ENCODE measurements at places on chromosomes 3 and 15.

GRCh38 chr3:152786977-152787681 is 47.8 kb upstream of the P2RY1 start:
- DNase-seq = no peak

DNA sequence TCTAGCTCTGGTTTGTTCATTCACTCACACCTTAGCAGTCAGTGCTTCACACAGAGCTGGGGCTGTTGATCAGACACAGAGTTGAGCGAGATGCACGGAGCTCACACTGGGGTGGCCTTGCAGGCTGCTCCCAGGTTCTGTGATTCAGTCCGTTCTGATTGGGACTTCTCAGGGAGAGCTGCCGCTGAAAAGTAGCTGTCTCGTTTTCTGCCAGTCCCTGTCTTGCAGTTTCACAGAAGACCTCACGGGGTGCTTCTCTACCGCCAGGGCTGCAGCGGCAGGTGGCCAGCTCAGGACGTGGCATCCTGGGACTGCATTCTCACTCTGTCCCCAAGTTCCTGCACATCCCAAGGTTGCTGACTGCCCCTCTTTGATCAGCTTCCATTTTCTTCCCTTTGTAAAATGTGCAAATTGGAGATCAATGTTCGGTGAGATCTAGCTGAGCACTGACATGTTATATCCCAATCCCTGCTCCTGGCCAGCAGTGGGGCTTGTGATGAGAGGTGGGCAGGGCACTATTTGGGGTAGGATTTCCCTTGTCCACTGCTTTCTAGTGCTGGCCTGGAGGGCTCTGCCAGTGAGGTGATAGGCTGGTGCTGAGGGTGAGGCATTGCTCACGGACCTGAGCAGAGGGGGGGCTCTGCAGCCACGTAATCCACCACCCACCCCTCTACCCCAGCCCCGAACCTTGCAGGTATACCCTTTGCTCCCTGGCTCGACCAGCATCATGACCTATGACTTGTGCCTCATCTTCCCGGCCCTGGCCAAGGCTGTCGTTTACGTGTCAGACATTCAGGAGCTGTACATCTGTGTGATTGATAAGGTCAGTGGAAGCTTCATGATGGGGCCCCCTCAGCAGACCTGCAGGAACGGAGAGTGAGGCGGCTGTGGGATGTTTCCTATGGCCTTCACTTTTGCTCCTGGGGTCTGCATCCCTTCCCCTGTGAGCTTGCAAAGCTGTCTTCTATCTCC is 5.3 kb upstream of the TXNRD3 start:
- DNase-seq = no peak

GRCh38 chr3:46923559-46924350 is 46.2 kb downstream of the PTH1R start:
- DNase-seq = no peak

- no peak for DNase-seq
Observed at GRCh38 chr3:4907643-4908432, 71.4 kb upstream of the BHLHE40 start.

DNA sequence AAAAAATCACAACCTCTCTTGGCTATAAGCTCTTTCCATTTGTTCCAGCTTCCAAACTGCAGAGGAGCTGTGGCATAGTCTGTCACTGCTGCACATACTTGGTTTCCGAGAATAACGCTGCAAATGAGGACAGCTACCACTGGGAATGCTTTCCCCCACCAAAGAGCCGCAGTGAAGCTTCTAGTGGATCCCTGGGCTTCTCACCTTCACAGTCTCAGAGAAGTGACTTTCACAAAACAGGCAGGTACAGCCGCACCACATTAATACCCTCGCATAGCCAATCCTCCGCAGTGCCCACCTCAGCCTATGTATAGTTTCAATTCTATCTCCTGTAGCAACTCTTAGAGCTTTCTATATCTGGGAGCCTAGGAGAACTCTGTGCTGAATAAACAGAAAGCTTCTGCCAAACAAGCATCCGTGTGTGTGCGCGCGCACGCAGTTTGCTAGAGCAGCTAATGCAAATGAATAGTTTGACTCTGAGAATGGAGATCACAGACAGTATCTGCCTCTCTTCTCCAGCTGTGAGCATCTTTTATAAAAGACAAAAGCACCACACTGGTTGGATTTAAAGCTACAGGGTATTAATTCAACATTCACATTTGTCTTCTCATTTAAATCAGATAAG is 81.9 kb upstream of the PLXND1 start:
- peak; percentile 89 for DNase-seq

- DNase-seq = no peak
Observed at GRCh38 chr3:102686792-102687191, 252.0 kb downstream of the ZPLD1 start.

GRCh38 chr3:8336456-8336855 is 165.2 kb upstream of the LMCD1 start:
- DNase-seq = no peak

DNA sequence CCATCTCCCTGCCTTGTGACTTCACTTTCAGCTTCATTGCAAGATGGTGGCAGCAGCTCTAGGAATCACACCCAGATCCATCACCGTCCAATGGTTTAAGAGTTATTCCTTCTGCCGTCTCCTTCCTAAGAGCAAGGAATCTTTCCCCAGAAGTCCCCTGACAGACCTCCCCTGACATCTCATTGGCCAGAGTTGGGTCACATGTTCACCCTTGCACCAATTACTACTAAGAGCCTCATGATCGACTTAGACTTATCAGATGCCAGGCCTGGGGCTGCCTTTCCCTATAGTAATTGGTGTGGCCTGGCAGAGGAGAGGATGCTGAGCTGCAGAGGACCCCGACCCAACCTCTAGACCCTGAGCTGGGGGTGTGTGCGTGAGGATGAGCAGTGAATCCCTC is 31.8 kb upstream of the RASGRF1 start:
- DNase-seq = no peak

DNA sequence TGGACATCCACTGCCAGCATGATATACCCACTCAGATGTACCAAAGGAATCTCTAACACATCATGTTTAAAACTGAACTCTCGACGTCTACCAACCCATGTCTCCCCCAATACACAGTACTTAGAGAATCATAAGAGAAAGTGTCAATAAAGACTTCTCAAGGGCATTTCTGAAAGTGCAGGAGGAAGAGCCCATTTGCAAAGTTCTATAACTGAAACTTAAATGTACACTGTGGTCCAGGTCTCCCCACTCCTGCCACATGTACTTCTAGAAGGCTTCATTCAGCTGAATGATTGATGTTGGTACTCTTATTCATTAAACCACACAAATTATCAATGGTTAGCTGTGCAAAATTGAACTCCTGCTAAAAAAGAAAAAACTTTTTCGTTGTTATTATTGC is 31.8 kb downstream of the HERC1 start:
- no peak for DNase-seq

DNA sequence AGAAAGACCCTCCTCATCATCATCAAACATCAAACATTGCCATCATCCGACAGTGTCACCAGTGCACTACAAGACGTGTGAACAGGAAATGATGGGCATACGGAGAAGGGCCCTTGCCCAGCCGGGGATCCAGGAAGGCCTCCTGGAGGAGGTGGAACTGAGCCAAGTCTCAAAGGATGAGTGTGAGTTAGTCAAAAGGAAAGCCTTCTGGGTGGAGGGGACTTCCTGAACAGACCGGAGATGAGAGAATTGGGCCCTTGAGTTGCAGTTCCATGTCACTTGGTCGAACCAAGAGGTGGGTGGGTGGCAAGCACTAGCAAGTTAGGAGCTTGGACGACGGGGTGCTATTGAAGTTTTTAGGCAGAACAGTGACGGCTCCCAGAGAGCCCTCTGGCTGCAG is 8.5 kb downstream of the SEMA4B start:
- no peak for DNase-seq

- no peak for DNase-seq
Observed at GRCh38 chr3:138336454-138336999, 6.9 kb upstream of the NME9 start.

- DNase-seq = no peak
Observed at GRCh38 chr3:21290557-21290956, 460.5 kb downstream of the ZNF385D start.

- no peak for DNase-seq
Observed at GRCh38 chr3:15470849-15471248, 43.5 kb downstream of the EAF1 start.

GRCh38 chr3:128506754-128507153 is 13.8 kb upstream of the GATA2 start:
- no peak for DNase-seq

DNA sequence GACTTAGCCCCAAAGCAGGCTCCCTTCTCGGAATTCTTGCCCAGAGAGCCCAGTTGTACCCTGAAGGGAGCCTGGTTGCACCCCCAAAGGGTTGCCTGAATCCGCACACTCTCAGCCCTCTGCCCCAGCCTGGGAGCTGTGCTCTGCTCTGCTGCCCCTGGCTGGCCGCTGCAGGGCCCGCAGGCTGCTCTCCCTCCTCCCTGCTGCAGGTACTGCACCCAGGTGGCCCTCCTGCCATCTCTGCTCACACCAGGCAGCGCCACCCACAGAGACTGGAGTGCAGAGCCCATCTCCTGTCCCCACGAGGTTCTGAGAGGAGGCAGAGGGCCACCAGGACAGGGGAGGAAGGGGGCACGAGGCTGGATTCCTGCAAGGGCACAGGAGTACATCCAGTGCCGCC is 134.2 kb upstream of the NSMCE3 start:
- no peak for DNase-seq

DNA sequence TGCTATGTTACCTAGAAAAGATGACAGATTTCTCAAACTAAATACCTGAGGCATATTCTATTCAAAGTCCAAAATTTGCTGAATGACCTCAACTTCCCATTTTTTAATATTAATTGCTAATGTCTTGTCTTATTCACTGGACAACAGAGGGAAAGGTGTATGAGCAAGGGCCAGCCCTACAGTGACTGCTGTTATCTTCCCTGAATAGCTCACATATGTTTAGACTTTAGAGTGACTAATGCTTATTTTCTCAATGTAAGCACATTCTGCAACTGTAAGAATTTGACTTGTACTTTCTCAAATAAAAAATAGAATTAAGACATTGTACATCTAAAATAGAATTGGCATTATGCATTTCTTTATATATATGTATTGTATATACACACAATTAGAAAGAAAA is 26.5 kb upstream of the AADACL2 start:
- no peak for DNase-seq

DNA sequence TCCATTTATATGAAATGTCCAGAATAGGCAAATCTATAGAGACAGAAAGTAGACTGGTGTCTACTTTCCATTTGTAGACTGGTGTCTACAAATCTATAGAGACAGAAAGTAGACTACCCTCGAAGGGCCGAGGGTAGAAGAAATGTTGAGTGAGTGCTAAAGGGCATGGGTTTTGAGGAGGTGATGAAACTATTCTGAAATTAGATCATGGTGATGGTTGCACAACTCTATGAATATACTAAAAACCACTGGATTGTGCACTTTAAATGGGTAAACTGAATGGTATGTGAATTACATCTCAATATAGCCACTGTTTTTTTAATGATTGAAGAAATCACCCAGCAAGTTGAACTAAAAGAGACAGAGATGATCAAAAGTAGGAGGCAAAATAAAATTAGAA is 27.9 kb downstream of the TP53BP1 start:
- DNase-seq = no peak

DNA sequence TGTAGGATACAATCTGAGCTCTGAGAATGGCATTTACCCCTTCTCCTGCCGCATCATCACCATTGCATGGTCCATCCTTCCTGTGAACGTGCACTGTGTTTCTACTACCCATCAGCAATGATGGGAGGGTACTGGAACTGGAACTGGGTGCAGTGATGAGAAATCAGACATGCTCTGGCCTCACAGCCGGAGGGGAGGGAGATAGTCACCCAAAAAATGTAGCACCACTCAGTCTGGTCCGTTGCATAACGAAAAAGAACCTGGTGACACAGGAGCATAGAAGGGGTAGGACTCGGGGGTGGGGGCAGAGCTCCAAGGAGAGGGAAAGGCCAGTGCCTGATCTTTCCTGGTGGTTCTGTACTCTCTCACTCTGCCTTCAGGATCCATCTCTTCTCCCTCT is 205.0 kb downstream of the RPLP1 start:
- no peak for DNase-seq

DNA sequence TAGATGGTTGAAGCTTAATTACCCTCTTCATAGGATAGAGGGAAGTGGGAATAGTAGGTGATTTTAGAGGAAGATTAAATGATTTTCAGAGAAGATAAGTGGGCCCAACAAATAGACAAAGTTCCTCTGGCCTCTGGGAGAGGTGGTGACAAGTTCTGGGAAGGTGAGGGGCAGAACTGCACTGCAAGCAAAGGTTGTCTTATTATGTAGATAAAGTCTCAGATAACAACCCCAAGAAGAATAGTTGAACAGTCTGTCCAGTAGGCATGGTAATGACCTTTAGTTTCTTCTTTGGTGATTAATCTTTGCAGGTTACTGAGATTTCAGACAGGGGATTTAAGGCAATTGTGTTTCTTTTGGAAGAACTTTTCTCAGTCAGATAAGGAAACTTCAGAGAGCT is 439.1 kb downstream of the ROBO2 start:
- DNase-seq = no peak

- DNase-seq = no peak
Observed at GRCh38 chr3:67460841-67461510, 193.4 kb downstream of the SUCLG2 start.

DNA sequence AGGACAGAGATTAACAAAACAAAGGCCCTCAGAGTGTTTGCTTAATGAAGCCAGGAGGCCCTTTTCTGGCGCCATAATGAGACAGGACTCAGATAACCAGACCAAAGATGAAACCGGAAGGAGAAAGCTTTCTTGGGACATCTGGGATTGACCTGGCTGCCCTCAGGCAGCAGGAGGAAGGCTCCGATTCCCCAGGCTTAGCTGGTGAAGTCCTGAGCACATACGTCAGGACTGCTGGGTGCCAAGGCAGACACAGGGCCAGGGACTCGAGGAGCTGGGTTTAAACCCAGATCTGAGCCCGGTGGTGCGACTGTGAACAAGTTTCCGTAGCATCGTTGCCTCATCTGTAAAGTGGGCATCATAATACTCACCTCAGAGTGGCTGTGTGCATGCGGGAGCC is 36.7 kb upstream of the HRH1 start:
- no peak for DNase-seq

GRCh38 chr15:25362545-25362944 is 76.3 kb downstream of the UBE3A start:
- DNase-seq = no peak

DNA sequence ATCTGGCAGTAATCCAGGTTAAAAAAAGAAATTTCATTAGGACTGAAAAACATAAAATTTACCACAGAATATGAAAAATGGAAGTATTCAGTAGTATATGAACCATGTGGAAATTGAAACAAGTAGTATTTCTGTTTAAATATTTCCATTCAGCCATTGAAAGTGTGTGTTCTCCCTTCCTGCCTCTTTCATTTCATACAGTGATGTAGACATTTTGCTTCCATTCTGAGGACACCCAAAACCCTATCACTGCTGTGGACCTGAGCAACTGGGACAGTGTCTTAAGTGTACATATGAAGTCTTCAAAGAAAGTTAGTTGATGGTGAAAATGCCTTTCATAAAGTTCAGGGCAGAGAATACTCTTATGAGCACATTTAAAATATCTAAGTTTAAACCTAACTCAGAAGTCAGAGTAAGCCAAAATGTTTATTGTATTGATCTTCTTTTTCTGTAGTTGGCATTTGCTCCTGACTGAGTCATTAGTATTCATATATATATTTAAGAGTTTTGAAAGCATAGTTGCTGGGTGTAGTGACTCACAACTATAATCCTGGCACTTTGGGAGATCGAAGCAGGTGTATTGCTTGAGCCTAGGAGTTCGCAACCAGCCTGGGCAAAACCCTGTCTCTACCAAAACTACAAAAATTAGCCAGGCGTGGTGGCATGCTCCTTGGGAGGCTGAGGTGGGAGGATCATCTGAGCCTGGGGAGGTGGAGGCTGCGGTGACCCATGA is 198.8 kb downstream of the KLHL25 start:
- DNase-seq = no peak

- no peak for DNase-seq
Observed at GRCh38 chr3:150022381-150023238, 51.9 kb upstream of the PFN2 start.

Data from cerebellar cortex (tissue), 1 donor.